NCI-H2171 treated with DMSO at 0.1 percent for 48 hours (cell line): ENCODE measurements at places on chromosomes 3 and 15.

GRCh38 chr15:63401078-63401477 lies 19.4 kb upstream of the CA12 start:
- DNase-seq = no peak

DNA sequence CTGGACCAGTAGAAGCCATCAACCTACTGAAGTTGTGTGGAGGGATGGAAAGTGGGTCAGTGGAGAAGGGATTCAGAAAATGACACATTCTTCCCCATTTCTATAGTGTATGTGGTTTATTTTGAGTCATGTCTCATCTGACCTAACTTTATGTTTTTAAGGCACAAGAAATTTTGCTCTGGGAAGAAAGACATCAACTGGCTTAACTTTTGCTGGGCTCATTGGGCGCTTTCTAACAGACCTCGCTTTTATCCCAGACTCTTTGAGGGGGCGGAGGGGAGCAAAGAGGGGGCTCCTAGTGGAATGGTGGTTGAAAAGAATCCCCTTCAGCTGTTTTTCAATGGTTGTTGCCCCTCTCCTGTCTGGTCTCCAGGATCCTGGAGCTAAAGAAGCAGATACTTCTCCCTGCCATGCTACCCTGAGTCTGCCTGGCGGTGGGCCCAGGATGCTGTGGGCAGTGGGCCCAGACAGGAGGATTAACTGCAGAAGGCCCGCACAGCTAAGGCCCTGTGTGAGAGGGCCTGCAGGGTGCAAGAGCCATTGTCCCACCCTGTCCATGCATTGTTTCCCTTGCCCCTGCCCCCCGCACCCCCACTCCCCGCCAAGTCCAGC lies 14.5 kb downstream of the CSRNP1 start:
- no peak for DNase-seq

GRCh38 chr15:82730022-82730530 lies 20.4 kb upstream of the AP3B2 start:
- no peak for DNase-seq

GRCh38 chr3:164641071-164641470 lies 437.2 kb downstream of the SI start:
- DNase-seq = no peak

GRCh38 chr3:194396539-194396858 lies 2.6 kb downstream of the GP5 start:
- no peak for DNase-seq
